ENCODE measurements at places on chromosomes 3 and 15. TPM values are rescaled to one million over a fixed set of nuclear protein-coding genes. Genes with fewer than 3 reads are reported as not detected.

Gene LINGO1
- total RNA-seq, result not detected

Gene KY
- total RNA-seq, result 0.16 TPM

Gene GTPBP8
- 18.8 TPM for total RNA-seq

Gene SPESP1
- total RNA-seq, result 4.4 TPM

Gene SEC22A
- total RNA-seq, result 47.1 TPM

Gene SAXO2
- total RNA-seq, result not detected

Gene ARL14
- total RNA-seq, result not detected

Gene HDGFL3
- total RNA-seq, result 24.4 TPM

Gene SLC26A6
- 19.7 TPM for total RNA-seq

Gene GNB4
- 47.5 TPM for total RNA-seq

Gene RHOV
- total RNA-seq, result not detected

Gene SLC22A14
- total RNA-seq, result not detected

Gene ASB14
- total RNA-seq, result not detected

Gene EPHB3
- total RNA-seq, result 0.39 TPM

Gene FANCD2OS
- total RNA-seq, result not detected

Gene SCN5A
- 0.96 TPM for total RNA-seq

Gene TTLL13
- 0.08 TPM for total RNA-seq

Gene CCDC39
- not detected for total RNA-seq

Gene CFAP100
- not detected for total RNA-seq

Gene DNAH12
- not detected for total RNA-seq

Gene STIMATE
- total RNA-seq, result 10.9 TPM

Gene LTF
- total RNA-seq, result not detected

Gene LYZL4
- total RNA-seq, result not detected

Gene LRRC2
- 2.2 TPM for total RNA-seq

Gene STRA6
- total RNA-seq, result 13.1 TPM

Gene UPK1B
- total RNA-seq, result not detected

Gene SQOR
- total RNA-seq, result 7.3 TPM

Gene GRAMD2A
- not detected for total RNA-seq

Gene SLC28A1
- not detected for total RNA-seq

Gene TMEM45A
- total RNA-seq, result 53.7 TPM

Gene ALDH1A3
- total RNA-seq, result 22.7 TPM

Gene DHX30
- total RNA-seq, result 74.0 TPM

Gene GOLGA6L10
- total RNA-seq, result not detected

Gene PLSCR5
- total RNA-seq, result not detected

Gene ISG20
- 7.4 TPM for total RNA-seq

Data from epithelial cell of alveolus of lung (primary cell).